ENCODE measurements at places on chromosomes 12 and 14.

GRCh38 chr14:98501836-98502235 is 770.2 kb downstream of the BCL11B start:
- DNase-seq, result no peak

DNA sequence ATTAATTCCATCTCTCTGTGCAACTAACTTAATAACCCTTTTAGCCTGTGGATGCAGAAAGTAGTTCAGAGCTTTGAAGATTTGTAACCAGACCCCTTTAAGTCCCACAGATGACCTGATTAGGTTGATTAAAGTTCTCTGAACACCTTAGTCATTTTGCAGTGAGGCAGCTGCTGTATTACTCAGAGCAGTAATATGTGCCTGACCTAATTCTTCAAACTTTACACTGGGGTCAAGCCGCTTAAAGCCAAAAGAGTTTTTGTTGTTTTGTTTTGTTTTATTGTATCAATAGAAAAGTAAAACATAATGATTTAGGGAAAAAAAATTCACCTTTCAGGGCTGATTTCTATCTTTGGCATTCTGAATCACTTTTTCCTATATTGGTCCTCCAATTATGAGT is 78.6 kb upstream of the PLEKHG7 start:
- DNase-seq, result no peak

GRCh38 chr14:67554341-67554740 is 21.3 kb downstream of the PLEKHH1 start:
- DNase-seq, result no peak

DNA sequence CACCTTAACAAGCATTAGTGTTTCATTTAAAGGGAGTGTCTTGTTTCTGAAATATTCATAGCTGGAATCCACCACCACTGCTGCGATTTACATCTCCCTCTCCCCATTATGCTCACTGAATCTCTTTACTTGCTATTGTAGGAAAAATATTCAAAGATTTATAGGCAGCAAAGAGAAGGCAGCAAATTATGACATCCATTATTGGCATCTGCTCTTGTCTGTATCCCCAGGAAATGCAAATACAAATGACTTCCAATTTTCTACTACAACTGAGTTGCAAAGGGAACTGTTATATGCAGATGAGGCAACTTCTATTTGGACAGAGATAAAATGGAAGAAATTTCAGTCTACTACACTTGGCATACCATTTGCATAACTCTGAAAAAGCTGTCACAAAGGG is 88.4 kb upstream of the PRKD1 start:
- no peak for DNase-seq

GRCh38 chr12:66241061-66242043 is 52.3 kb downstream of the IRAK3 start:
- no peak for DNase-seq

DNA sequence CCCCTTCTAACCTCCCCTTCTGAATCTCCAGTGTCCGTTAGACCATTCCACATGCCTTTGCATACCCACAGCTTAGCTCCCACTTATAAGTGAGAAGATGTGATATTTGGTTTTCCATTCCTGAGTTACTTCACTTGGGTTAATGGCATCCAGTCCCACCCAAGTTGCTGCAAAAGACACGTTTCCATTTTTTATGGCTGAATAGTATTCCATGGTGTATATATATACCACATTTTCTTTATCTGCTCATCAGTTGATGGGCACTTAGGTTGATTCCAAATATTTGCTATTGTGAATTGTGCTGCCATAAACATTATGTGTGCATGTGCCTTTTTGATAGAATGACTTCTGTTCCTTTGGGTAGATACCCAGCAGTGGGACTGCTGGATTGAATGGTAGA is 67.8 kb downstream of the MVK start:
- DNase-seq, result no peak

DNA sequence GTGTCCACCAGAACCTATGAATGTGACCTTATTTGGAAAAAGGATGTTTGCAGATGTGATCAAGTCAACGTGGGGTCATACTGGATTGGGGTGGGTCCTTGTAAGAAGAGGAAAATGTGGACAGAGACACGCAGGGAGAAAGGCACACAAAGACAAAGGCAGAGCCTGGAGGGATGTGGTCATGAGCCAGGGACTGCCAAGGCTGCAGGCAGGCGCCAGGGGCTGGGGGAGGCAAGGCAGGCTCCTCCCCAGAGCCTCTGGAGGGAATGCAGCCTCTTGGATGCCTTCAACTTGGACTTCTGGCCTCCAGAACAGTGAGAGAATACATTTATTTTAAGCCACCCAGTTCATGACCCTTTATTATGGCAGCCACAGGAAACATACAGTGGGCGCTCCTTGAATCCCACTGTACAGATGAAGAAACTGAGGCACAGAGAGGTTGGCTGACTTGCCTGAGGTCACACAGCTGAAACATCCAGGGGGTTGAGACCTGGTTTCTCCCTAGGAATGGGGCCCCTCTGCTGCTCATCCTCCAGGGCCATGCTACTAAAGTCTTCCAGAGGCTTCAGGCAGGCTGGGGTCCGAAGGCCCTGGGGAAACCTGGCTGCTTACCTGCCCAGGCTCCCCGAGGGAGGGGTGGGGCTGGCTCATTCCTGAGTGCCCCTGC is 99.7 kb downstream of the RFLNA start:
- DNase-seq, result no peak

DNA sequence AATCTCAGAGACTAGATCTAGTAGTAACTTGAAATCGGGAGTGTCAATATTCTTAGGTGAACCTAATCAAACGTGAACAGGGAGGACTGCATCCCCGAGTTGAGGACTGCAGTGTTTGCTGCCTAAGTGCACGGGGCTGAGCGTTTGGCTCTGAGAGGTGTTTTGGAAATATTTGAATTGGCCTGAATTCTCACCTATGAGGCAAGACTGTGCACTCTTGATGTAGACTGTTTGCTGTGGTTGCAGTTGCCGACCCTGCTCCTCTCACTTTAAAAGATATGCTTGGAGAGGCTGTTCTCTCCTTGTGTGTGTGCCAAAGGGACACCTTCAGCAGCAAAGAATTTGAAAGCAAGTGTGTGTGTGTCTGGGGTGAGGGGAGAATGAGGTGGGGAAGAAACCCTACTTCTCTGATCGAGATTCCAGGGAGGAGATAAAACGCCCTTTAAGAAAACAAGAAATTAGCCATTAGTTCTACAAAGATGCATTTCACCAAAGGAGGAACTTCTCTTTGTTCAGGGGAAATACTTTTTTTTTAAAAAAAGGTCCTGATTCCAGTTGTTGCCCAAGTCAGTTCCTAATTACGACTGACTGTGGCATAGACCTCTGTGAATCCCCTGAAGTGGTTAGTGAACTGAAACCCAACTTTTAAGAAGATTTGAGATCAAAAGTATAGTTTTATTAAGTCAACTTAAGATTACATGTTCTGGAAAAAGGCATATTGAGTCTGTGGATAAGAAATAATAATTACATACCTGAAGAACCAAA is 106.6 kb downstream of the DYRK2 start:
- DNase-seq, result no peak

- peak; percentile 69 for DNase-seq
Measured at GRCh38 chr14:106831322-106831720, 1304.9 kb downstream of the TMEM121 start.

- DNase-seq, result no peak
Measured at GRCh38 chr12:67618303-67618702, 30.2 kb upstream of the DYRK2 start.

DNA sequence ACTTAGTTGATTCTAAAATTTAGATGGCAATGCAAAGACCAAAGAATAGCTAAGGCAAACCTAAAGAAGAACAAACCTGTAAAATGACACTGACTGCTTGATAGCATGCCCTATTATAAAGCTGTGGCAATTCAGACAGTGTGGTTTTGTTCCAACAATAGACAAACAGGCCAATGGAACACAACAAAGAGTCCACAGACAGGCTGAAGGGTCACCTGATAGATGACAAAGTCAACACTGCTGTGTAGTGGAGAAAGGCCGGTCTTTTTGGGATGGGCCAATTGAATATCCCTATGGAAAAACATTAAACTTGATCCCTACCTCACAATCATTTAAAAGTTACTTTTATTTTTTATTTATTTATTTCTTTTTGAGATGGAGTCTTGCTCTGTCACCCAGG is 33.8 kb upstream of the SLC25A3 start:
- DNase-seq, result peak; percentile 51

GRCh38 chr12:46492471-46493085 is 120.0 kb upstream of the SLC38A2 start:
- DNase-seq, result peak; percentile 98

DNA sequence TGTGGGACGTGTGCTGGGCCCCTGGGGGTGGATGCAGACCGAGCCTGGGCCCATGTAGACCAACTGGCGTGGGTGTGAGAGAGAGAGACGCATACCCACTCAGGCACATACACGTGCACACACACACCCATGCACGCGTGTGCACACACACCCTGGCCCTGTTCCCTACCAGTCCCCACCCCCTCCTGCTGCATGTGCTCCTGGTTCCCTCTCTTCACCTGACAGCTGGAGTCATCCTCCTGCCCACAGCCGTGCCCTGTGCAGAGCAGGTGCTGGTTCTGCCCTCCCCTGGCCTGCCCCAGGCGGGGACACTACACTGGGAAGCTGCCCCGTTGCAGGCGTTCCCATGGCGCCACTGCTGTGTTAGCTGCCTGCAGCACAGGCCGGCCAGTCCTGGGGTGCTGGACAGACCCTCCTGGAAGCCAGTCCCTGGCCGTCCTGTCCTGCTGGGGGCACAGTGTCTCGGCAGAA is 18.5 kb downstream of the PACS2 start:
- DNase-seq, result no peak

DNA sequence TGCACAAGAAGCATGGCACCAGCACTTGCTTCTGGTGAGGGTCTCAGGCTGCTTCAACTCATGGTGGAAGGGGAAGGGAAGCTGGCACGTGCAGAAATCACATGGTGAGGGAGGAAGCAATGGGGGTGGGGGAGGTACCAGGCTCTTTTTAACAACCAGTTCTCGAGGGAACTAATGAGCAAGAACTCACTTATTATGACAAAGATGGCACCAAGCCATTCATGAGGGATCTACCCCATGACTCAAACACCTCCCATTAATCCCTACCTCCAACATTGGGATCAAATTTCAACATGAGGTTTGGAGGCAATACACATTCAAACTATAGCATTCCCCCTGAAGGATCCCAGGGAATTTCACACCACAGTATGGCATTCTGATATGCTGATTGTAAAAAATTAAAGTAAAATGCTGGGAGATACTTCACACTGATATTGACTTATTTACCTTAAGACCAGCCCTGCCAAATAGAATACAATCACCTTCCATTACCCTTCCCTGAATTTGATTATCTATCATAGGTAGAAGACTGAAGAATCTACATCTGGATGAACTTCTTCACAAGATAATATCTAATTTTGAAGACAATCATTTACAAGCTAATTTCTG is 201.7 kb upstream of the PLXNC1 start:
- DNase-seq, result no peak

DNA sequence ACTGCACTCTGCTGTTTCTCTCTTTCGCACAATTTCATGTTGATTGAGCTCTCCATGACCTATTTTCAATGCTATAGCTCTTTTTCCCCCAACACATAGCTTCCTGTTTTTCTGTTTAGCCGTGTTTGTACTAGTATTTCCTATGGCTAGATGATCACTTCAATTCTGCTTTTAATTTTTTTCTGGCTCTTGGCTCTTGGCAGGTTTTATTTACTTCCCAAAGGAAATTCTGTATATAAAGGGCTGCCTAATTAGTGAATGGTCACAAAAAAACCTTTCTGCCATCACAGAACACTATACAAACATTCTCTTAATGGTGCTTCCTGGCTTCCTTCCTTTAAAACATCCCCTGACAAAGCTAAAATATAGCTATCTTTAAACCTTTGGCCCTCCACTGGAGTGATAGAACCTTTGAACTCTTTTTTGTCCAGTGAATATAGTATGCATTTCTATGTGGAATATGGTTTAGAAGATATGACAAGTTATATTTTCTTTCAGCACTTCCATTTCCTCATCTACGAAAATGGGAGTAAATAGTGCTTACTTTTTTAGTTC is 88.2 kb downstream of the RASSF9 start:
- DNase-seq, result peak; percentile 33

DNA sequence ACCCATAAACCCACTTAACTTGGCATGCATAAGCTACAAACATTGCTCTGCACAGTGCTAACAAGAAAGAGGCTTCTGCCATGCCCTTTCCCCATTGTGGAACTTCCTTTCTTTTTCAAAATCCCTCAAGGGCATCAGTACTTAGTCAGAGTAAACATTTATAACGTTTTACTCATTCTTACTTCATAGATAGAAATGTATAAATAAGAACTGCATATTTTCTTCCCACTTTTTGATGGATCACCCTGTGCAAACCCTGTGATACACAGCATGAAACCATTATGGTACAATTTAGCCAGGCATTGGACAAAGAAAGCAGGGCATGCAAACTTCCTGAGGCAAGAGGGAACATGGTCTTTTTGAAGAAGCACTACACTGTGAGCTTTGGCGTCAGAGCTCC is 113.8 kb upstream of the FOXG1 start:
- DNase-seq, result peak; percentile 87

All from DMS53 (cell line).